DND-41 (cell line): ENCODE measurements at places on chromosomes 2 and 18.
A peak's percentile ranks its signal among the peaks of the same experiment; 100 is the strongest.

DNA sequence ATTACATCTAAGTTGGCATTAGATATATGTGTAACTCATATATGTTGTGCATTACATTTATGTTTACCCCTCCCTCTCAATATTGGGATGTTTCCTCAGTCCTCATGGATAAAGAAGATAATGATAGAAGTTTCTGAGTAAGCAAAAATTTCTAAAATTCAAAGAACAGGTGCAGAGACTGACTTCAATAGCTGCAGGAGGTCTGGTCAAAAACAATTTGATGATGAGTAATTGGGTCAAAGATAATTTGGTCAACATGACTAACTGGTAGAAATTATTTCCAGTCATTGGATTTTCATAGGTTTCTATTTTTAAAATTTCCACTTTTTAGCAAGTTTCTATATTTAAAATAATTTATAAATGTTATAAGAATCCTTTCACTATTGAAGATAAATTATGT is 1130.9 kb upstream of the SLC39A10 start:
- no peak for DNase-seq

- no peak for DNase-seq
Measured at GRCh38 chr18:14961991-14962390, 214.0 kb downstream of the ANKRD30B start.

DNA sequence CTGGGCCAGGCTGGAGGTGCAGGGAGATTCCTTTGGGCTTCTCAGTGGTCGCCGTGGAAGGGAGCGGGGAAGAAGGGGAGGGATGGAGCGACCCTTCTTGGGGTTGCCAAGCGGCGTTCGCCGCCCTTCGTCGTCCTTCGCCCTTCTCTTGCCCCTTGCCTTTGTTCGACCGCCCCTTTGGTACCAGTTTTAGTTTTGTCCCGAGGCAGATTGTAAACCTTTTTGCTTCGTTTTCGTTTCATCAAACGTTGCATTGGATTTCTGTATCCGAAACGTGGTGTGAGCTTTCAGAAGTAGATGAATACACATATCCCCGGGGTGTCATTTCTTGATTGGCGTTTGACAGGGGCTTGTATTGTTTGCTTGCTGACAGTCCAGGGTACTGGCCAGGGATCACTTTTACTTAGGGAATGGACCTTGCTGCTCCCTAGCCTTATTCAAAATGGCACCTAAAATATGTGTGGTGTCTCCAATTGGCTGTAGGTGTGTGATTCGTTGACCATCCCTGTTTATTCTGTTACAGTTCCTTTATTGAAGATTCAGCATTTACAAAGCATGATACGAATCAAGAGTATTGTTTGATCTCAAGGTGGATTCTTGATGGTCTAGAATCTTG is 788 bp downstream of the USP14 start:
- no peak for DNase-seq

- no peak for DNase-seq
Measured at GRCh38 chr2:226478109-226478809, 321.4 kb downstream of the IRS1 start.

DNA sequence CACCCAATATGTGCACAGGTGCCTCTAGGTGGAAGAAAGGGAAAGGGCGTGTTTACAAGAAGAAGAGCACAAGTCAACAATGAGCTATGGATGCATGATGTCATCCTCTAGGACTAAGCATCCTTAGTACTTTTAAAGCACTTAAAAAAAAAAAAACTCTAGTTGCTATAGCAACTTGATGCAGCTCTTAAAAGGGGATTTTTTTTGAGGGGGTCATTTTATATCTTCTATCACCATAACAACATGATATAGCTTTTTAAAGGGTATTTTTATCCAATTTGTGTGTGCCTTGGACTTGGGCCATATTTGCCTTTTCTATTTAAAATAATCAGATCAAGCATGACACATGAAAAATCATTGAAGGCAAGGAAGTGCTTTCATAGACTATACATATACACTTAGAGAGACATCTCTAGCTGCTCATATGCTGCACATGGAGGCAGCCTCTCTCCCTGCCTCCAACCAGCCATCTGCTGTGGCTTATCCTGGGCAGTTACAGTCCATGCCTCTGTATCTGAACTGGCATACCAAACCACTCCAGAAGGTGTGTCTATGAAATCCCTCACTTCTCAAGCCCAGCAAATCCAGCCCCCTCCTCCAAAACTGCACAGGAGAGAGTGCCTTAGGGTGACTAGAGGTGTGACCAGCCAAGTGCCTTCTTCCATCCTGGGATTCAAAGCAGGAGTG is 165.4 kb downstream of the MSH2 start:
- DNase-seq, result no peak

DNA sequence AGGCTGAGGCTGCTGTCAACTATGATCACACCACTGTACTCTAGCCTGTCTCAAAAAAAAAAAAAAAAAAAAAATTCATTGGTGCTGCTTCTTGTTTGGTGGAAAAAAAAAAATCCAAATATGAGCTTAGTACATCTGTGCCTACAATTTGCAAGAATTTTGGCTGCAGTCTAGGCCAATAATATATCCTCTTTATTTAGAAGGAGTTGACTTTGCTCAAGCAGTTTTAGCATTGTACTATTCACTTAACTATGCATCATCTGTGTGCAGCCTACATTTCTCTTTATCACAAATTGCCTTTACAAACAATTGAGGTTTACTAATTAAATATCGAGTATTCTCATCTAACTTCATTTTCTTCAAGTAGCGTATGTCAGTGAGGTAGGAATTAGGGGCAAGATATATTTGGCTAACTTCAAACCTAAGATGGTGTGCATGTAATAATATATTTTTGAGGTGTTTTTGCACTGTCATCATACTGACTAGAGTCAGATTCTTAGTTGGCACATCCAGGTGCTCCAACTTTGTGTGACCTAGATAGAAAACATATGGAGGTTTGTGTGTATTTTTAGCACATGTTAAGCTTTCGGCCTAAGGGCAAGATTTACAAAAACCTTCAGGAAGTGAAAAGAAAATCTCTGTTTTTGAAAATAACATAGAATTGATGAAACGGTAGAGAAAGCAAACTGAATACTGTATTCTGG is 51.8 kb downstream of the PMS1 start:
- no peak for DNase-seq

DNA sequence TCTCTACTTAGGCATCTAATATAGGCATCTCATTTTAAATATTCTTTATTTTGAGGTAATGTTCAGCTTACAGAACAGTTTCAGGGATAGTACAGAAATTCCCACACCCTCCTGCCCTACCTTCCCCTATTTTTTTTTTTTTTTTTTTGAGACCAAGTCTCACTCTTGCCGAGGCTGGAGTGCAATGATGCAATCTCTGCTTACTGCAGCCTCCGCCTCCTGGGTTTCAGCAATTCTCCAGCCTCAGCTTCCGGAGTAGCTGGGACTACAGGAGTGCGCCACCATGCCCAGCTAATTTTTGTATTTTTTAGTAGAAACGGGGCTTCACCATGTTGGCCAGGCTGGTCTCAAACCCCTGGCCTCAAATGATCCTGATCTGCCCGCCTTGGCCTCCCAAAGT is 97.6 kb downstream of the EPB41L5 start:
- DNase-seq, result no peak

DNA sequence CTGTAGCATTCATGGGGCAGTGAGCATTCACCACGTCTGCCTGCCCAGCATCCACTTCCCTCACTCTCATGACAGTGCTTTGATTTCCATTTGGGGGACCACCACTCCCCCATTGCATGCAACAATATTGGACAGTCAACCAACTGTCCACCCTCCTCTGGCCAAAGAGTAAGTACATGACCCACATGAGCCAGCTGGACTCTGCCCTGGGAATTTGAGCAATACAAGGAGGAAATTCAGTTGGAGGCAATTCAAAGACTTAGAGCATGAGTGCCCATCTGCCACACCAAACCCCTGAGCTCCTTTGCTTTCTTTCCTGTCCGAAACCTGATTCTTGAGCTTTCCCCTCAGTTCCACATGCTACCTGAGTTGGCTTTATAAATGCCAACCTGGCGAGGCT is 41.7 kb upstream of the PNO1 start:
- DNase-seq, result no peak

GRCh38 chr2:190407662-190408537 is at the start of gene MFSD6:
TSS of gene MFSD6 (plus strand) at chr2:190408355. CDS start at chr2:190436030, 27,675 bp downstream.
- peak; percentile 67 for DNase-seq

DNA sequence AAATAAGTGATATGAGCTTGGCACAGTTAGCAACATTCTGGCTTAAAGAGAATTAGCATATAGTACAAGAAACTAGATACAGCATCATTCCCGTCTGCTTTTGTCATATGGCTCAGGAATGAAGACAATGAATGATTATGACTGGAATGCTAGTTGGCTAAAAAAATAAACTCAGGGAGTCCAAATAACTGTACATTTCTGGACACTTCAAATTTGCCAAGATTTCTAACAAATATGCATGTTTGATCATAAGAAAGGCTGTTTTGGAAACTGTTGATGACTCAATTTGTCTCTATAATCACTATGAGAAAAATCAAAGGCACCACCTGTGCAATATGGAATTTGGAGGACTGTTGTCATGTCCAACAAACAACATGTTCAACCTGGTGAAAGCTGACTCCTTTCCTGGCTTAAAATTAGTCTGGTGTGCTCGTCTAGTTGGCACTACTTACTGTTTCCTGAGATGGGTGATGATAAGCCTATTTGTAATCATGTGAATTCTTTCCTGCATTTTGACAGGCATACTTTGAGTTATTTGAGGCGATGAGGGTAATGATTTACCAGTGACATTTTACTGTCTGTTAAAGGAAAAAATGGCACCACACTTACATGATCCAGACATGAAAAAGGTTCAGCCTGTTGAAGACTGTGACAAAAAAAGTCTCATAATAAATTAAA is 133.9 kb upstream of the CDH20 start:
- no peak for DNase-seq

DNA sequence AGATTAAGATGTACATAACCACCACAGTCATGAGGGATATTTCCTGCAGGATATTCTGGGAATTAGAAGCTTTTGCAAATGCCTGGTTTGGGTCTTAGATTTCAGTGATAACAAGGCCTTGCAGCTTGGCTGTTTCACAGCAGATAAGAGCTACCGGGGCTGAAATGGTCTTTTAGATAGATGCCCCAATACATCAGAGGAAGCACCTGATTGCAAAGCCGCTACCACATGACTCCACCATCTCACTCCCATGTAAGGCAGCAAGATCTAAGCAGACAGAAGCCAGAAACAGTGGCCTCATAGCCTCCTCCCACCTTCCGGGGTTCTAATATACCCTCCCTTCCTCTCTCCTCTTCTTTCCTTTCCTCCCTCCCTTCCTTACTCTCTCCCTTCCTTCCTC is 31.1 kb upstream of the EPG5 start:
- DNase-seq, result peak; percentile 37

DNA sequence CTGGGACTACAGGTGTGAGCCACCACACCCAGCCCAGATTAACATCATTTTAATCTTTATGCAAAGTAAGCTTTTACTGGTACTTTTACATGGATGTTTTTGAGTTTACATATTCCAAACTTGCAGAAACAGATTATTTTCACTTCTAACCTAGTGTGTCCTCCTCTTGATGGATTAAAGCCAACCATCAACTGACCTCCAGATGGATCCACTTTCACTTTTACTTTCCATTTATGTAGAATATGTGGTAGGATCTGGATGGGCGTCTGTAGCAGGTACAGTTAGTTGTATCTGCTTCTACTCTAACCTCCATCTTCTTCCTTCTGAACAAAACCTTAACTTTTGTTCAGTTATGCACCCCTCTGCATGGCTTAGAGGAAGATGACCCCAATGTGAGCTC is 264.1 kb downstream of the CDH20 start:
- no peak for DNase-seq

DNA sequence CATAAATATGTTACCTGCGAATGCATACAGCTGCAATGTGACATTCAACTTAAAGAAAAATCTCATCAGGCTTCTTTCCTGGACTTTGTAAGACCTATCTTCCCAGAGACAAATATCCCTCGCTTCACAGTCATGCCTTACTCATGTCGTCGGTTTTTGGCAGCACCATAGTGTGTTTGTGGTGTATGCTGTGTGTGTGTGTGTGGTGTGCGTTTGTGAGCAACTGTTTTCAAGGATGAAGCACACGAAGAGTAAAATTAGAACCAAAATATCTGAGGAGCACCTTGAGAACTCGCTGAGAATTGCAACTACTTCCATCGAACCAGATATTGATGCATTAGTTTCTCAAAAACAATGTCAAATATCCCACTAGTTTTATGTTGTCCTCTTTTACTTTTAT is 56.9 kb downstream of the ASB1 start:
- no peak for DNase-seq

- no peak for DNase-seq
Measured at GRCh38 chr2:129191530-129191929, 787.9 kb upstream of the RAB6C start.
